Activated CD4-positive, alpha-beta T cell treated with anti-CD3 and anti-CD28 coated beads for 48 hours (primary cell): ENCODE measurements at places on chromosomes 2 and 18.

DNA sequence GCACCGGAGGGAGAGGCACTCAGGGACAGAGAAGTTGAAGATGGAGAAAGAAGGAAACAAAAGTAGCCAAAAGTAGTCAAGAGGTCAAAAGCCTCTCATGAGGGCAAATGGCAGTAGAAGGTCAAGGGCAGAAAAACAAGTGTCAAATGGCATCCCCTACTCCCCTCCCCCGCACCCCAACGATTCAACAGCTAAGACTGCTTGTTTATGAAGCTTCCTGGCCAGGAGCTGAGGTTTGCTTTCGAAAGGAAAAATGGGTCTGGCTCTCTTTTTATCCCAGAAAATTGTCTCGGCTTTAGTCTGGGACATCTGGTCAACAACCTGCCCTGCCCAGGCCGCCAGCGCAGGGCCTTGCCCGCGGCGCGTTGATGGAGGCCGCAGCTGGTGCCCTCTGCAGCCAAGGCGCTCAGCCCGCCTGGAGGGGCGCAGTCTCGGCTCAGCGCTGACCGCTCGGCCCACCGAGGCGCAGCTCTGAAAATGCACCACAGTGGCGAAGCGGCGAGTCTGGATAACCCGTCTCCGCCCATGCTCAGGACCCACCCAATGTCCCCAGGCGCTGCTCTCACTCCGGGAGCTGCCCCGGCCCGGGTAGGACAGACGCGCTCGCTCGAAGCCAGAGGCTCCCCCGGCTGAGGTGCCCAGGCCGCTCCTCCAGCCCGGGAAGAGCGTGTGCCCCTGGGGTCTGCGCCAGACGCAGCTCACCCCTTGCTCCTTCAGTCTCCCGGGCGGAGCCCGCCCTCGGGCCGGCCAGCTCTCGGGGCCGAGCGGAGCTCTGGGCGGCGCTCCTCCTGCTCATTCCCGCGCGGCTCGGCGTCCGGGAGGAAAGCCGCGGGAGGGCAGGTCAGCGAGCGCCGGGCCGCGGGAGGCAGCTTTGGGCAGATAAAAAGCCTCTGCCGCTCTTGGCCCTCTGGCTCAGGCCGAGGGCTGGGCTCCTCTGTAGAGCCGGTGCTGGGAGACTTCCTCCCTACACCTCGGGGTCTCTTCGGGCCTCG lies 1.8 kb upstream of the TBR1 start:
- peak; percentile 22 for DNase-seq

GRCh38 chr18:42773870-42774269 lies 341.6 kb downstream of the RIT2 start:
- DNase-seq = no peak

GRCh38 chr2:238158509-238159070 lies at the start of gene ERFE:
Gene ERFE (plus strand): TSS chr2:238158970. CDS start chr2:238159008, 38 bp downstream.
- DNase-seq = peak; percentile 73

DNA sequence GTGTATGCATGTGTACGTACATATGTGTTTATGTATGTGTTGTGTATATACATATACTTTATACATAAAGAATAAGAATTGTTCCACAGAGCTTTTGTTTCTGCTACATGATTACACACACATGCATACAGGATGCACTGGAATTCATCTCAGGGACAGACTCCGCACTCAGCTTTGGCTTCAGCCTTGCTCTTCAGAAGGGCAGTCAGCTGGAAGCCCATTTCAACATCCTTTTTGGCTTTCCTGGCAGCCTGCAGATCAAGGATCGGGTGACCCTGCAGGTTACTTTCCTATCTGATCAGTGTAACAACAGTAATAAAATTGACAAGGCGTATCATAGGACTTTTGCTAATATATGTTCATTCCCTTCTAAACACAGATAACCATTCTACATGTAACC lies 144.1 kb upstream of the COPS8 start:
- DNase-seq = no peak

DNA sequence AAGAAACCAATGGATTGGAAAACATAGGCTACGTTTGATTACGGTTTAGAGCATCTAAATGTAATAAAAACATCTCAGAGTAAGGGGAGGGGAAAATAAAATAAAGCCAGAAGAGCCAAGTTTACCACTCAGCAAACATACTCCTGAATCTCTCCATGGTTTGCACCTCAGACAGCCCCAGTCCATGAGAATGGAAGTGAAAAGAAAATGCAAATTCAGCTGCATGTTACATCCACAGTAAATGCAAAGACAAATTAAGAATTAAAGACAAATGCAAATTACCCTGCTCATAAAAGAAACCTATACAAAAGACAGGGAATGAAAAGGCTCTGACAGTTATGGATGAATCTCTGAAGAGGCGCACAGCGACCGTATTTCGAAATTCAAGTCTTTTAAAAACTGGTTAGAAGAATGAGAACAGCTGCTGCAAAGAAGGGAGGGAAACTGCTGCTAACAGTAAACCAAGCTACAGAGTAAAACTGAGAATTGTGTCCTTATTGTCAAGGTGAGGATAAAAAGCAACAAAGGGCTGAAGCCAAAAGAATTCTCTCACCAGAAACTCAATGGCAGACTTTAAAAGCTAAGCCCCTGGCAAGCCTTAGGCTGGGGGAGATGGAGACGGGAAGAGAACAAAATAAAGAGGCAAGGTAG lies 197.9 kb upstream of the ACVR2A start:
- no peak for DNase-seq
